ENCODE measurements at places on chromosomes 12 and 14.

DNA sequence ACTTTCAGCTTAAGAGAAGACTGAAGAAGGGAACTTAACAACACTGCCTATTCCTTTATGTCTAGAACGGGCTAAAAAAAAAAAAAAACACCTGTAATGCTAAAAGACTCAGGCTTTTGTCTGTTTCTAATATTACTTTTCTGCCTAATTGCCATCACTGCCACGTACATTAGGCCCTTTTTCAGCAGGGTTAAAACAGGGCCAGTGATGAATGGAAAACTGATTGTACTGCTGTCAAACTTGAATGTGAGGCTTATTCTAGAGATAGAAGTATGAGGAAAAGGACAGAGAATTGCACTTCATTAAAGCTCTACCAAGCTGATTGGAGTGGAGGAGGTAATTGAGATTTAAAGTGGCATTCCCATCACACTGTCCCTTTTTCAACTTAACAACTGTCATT is 535.8 kb downstream of the PRKD1 start:
- DNase-seq = no peak
- no peaks in the 10 kb centered on the region for H3K4me1 ChIP-seq
- no peak overlapping the region for H3K4me3 ChIP-seq
- H3K27me3 ChIP-seq = no peaks in the 10 kb centered on the region
- H3K27ac ChIP-seq = no peak overlapping the region
- H3K36me3 ChIP-seq = no peaks in the 10 kb centered on the region

DNA sequence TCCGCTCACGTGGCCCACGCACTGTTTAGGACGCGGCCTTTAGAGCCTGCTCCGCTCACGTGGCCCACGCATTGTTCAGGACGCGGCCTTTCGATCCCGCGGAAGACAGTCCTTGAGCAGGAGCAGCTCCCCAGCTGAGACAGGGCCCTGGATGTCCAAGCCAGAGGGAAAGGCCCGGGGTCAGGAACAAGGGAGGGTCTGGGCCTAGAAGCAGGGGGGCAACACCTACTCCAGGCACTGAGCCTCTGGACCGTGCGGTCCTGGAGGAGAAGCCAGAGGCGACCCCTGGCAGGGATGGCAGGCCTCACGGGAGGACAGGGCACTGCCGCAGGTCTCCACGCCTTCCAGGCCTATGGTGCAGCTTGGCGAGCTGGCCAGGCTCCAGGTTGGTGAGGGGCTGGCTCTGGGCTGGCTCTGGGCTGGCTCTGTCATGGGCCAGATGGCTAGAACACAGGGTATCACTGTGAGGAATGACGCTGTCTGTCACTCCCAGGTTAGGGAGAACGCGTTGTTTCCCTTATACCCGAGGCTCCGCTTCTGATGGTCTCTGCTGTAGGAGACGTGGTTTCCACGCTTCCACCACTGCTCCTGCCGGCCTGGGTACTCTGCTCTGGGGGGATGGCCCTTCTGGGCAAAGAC is 341.7 kb downstream of the TMEM121 start:
- H3K27me3 ChIP-seq = peaks cover 18% of the 10 kb centered on the region
- no peak overlapping the region for H3K4me3 ChIP-seq
- H3K36me3 ChIP-seq = peaks cover 1% of the 10 kb centered on the region

DNA sequence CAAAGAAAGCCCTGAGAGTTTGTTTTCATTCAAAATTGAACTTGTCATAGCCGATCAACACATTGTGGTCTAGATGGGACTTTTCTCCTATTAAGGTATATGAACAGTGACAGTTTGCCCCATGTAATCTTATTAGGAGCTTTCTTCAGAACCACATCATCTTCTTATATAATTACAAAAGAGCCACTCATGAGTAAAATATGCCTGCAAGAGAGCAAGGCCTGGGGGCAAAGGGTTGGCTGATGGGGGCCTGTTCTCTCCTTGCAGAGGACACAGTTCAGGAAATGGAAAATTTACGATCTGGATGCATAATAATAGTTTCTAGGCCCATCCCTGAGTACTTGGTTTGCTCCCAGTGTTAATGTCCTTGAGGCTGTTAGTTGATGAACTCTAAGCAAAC is 87.8 kb downstream of the FLRT2 start:
- H3K27ac ChIP-seq = no peak overlapping the region
- DNase-seq = no peak
- no peaks in the 10 kb centered on the region for H3K4me1 ChIP-seq
- no peaks in the 10 kb centered on the region for H3K27me3 ChIP-seq
- no peaks in the 10 kb centered on the region for H3K36me3 ChIP-seq

DNA sequence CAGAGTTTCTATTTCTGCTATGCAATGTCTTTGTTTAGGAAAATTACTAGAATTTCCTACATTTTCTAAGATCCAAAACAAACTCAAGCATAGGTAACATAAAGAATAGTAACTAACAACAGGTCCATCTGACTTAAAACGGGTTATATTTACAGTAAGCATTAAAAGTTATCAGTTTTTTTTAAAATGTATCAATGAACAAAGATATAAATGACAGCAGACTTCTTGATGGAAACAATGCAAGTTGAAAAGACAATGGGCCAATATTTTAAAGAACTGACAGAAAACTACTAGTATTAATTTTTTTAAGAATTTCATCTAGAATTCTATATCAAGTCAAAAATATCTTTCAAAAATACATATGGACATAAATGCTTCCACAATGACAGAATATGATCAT is 367.1 kb upstream of the MGAT4C start:
- no peaks in the 10 kb centered on the region for H3K36me3 ChIP-seq
- no peak overlapping the region for H3K4me3 ChIP-seq
- H3K27ac ChIP-seq = no peak overlapping the region
- H3K4me1 ChIP-seq = no peaks in the 10 kb centered on the region

DNA sequence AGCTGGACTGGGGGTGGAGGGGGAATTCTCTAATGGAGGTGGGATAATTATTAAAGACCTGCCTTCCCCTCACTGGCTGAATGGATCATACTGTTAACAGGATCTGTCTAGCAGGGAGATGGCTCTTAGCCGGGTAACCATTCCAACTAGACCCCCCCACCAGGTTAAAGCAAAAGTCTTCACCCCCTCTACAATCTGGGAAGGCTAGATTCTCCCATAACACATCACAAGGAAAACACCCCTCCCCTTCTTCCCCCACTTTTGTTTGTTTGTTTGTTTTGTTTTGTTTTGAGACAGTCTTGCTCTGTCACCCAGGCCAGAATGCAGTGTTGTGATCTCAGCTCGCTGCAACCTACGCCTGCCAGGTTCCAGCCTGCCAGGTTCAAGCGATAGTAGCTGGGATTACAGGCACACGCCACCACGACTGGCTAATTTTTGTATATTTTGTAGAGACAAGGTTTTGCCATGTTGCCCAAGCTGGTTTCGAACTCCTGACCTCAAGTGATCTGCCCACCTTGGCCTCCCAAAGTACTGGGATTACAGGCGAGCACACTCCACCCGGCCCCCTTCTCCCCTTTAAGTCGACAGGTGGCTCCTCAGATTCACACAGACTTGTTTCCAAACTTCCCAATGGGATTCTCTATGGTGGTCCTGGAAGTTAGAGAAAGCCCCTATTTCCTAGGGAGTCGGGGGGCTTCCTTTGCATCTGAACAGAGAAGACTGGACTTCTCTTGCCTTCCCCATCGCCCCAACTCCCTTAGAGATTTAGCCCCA is 3.5 kb upstream of the BAZ2A start:
- no peak for DNase-seq
- H3K27me3 ChIP-seq = no peaks in the 10 kb centered on the region
- peaks cover 14% of the 10 kb centered on the region for H3K36me3 ChIP-seq
- peak overlapping the region; percentile 91 for H3K27ac ChIP-seq
- peak overlapping the region; percentile 97 for H3K4me3 ChIP-seq

DNA sequence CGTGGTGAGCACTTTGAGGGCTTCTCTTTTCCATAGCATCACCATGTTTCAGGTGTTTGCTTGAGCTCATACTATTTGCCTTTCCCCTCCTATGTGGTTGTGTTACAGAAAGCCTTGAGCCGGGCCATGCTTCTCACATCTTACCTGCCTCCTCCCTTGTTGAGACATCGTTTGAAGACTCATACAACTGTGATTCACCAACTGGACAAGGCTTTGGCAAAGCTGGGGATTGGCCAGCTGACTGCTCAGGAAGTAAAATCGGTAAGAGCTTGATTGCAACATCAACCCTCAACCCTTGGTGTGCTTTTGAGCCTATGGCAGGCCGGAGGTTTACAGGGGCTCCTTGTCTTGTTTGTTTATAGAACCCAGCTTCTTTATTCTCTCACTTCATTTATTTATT is 8.1 kb downstream of the LETMD1 start:
- peaks cover 6% of the 10 kb centered on the region for H3K4me1 ChIP-seq
- H3K27ac ChIP-seq = no peak overlapping the region
- H3K4me3 ChIP-seq = no peak overlapping the region
- H3K36me3 ChIP-seq = peaks cover 21% of the 10 kb centered on the region

- H3K4me3 ChIP-seq = no peak overlapping the region
- H3K36me3 ChIP-seq = no peaks in the 10 kb centered on the region
- DNase-seq = no peak
Observed at GRCh38 chr14:96252999-96253539, 2.9 kb upstream of the BDKRB1 start.
